ENCODE measurements at places on chromosomes 4 and X.

- no peak for DNase-seq
These were observed 15.5 kb downstream of the COX18 start for GRCh38 chr4:73053974-73054480.

DNA sequence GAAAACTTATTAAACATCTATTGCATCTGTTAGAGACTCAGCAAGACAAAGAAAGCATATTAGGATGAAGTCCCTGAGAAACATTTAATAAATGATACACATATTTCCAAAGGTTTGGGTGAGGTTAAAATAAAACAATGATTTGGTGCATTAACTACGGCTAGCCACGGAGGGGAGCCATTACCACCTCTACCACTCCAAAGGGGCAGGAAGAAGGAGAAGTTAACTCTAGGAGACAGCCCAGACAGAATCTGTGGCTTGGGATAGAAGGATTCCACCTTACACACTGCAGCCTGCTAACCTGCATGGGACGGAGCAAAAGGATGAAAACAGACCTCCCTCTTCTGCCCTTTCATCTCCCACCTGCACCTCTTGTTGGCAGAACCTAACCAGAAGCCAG is 189.1 kb upstream of the C1QTNF7 start:
- no peak for DNase-seq

GRCh38 chrX:17860811-17861488 is at the start of gene RAI2:
RAI2 (minus strand) TSS chrX:17861298; CDS start chrX:17802010, 59,288 bp downstream.
- DNase-seq: peak; percentile 24

GRCh38 chr4:1099684-1100335 is 13.6 kb downstream of the RNF212 start:
- no peak for DNase-seq

- DNase-seq: no peak
These were observed 792.3 kb upstream of the HS3ST1 start for GRCh38 chr4:12221031-12221430.

- DNase-seq: no peak
These were observed 179.3 kb upstream of the STS start for GRCh38 chrX:6968231-6968630.

GRCh38 chrX:3743801-3744439 is 30.5 kb upstream of the PRKX start:
- peak; percentile 4 for DNase-seq

DNA sequence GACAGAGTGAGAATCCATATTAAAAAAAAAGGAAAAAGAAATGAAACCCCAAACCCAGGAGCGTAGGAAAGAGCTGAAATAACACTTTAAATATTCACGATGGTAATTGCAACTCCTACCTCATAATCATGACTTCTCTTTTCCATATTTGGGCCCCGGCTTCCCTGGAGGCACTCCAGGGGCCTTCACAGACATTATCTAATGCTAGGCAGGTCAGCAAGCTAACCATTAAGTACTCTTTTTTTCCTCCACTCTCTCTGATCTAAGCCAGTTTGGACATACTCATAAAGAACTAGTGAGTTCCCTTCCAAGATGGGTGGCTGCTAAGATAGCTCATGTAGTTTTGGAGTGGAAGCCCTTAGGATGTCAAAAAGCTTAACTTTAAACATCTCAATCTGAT is 83.2 kb downstream of the SH3KBP1 start:
- no peak for DNase-seq

DNA sequence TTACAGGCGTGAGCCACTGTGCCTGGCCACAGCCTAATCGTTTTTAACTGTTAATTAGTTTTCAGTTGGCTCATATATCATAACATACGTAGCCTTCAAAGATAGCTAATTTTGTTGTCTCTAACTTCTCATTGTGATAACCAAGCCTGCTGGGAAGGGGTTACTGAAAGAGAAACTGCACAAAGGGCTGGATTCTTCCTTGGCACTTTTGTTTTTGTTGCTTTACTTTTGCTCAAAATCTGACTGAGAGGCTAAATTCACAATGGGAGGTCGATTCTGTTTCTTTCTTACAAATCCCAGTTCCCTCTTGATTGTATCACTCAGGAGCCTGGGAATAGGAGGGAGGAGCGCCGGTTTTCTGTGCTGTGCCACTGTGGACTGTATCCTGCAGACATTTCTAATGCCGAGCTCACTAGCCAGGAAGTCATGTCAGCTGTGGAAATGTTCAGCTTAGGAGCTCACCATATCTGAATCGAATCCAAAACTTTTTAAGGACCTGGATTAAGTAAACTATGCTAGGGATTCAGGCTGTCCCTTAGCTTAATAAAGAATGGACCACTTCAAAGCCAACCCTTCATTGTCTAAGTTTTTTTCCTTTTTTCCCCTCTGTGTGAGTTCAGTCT is 120.5 kb upstream of the FAT1 start:
- DNase-seq: no peak

GRCh38 chr4:107809210-107809609 is 15.5 kb upstream of the SGMS2 start:
- DNase-seq: no peak

- DNase-seq: no peak
These were observed 7.8 kb downstream of the HMGB3 start for GRCh38 chrX:150990910-150991309.

GRCh38 chr4:45946699-45947098 is 177.2 kb downstream of the GABRG1 start:
- DNase-seq: no peak

DNA sequence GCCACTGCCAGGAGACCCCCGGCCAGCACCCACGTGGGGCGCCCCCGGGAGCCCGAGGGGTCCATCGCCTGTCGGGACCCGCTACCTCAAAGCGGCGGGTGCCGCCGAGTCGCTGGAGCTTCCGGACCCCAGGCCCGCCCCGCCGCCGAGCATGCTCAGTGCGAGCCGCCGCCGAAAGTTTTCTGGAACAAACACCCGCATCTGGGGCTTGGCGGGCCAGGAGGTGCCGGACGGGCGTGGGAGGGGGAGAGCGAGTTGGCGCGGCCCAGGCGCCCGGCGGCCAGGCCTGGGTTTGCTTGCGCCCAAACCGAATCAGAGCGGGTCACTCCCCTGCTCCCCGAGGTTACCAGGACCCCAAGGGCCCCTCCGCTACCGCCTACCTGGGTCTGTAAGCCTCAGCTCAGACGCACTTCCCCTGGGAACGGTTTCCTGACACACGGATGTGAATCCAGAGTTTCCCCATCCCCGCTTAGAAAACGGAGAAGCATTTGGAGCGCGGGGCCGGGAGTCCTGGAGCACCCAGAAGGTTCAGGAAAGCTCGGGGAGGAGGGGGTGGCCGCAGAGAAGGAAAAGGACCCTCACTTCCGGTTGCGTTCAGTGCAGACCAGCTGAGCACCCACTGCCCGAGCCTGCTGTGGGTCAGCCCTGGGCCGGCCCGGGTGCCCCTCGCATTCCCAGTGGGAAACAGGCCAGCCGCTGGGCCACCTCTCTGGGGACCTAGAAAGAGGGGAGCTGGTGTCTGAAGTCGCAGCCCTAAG is at the start of gene EVC2:
TSS of gene EVC2 (minus strand) at position 111 of the 758 bp plus-strand sequence. CDS start at position 65, 46 bp downstream.
- DNase-seq: no peak

DNA sequence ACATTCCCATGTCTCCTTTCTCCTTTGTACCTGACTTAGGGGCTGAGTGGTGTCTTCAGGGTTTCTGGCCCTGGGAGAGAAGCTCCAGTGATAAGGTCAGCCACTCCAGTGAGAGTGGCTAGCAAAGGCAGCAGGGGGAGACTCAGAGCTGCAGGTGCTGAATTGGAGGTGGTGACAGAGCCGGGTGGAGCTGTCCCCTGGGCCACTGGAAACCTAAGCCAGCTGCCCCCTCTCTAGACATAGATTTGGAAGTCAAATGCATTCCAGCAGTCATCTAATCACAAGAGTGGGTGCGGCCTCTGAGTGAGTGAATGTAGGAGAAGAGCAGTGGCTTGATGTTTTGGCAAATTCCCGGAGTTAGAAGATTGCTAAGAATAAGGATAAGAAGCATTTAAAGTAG is 28.5 kb downstream of the TRIM2 start:
- no peak for DNase-seq

DNA sequence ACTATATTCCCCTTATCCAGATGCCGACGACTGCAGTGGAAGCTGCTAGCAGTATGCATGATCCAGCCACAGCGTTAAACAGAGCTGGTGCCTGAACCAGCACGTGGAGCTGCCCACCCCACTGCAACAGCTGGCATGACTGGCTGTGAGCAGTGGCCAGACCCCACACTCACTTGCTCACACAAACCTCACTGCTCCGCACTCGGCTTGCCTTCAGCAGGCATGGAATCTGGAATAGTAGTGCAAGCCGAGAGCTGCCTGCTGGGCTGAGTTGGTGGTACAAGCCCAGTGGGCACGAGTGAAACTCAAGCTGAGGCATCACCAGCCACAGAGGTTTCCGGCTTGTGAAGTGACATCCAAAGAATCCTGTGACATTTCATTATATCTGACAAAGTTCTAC is 1197.6 kb downstream of the FAM133A start:
- DNase-seq: no peak

DNA sequence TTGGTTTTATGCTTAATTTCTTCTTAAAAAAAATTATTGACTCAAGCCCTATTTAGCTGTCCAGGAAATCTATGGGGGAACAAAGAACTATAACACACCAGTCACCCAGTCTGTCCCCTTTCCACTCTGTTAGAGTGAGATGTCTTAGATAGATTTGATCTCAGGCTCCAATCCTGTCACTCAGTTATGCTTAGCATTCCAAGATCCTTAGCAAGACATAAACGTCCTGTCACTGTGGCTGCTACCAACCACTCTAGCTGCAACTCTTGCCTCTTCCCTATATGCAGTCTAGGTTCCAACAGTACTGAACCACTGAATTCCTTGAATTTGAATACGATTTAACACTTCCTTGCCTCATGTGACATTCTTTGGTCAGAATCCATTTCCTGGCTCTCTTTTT is 241.9 kb upstream of the NWD2 start:
- no peak for DNase-seq

- DNase-seq: no peak
These were observed 13.7 kb downstream of the BCORL1 start for GRCh38 chrX:129996120-129996519.

DNA sequence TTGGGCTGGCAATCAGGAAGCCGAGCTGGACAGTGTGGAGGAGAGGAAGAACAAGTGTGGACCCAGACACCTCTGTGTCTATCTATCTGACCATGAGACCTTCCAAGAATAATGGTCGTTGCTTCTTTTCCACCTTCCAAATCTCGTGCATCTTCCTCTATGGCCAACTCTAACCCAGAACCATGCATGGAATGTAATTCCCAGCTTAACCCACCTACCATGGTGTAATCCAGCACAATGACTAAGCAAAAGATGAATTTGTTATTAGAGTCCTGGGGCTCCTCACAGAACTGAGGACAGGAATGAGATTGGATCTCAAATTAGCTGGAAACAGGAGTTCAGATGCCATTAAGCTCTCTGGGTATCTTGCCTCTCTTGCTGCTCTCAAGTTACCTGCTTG is 17.4 kb upstream of the TMEM184C start:
- DNase-seq: no peak

- no peak for DNase-seq
These were observed 86.3 kb downstream of the C4orf51 start for GRCh38 chr4:145766273-145766672.

DNA sequence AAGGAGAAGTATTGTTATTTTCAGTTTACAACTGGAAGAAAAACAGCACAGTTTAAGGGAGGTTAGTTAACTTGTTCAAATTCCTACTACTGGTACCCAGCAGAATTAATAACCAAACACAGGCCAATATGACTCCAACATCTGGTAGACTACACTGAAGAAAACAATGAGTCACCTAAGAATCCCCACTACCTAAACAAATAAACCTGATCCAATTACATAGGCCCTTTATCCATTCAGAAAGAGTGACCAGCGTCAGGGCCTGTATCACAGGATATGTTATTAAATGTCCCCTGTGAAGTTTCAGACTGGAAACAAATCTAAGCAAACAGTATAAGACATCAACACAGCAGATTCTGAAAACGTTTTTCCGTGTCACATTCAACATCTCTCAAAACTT is 492.5 kb upstream of the INTU start:
- DNase-seq: no peak

DNA sequence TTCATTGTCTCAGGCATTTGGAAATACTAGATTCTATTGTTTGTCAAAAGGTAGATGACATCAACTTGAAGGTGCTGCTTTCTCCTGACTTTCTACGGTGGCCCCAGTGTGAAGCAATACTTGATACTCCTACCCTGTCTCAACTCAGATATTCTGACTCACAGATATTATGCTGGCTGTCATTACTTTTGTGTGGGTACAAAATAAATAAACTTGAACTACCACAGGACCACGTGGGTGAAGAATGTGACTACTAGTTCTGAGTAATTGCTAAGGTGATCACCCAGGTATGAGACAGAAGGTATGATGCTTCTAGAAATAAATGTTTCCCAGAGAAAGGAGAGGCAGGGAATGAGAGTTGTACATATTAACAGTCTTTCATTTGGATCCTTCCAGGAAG is 275.3 kb upstream of the SPOCK3 start:
- no peak for DNase-seq

GRCh38 chrX:54281676-54282075 is 76.2 kb downstream of the WNK3 start:
- DNase-seq: no peak

GRCh38 chrX:7390441-7390840 is 242.5 kb upstream of the PUDP start:
- no peak for DNase-seq

DNA sequence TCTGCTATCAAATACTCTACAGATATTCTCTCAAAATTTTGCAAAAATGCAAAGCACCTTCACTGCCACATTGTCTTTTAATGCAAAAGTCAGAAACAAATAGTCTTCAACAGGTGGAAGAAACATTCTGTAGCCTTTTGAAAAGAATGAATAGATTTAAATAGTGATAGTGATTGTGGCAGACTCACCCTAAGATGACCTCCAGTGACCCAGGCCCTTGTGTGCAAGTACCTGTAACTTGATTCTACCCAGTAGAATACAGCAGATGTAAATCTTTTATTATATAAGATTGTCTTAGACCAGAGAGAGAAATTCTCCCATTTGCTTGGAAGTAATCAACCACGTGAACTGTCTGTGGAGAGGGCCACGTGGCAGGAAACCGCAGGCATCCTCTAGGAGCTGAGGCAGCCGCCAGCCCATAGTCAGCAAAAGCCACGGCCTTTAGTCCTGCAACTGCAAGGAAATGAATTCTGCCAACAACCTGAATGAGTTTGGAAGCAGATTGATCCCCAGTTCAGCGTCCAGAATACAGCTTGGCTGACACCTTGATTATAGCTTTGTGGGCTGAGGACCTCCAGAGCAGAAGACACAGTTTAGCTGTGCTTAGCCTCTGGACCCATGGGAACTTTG is 272.5 kb downstream of the ARHGAP10 start:
- DNase-seq: no peak

DNA sequence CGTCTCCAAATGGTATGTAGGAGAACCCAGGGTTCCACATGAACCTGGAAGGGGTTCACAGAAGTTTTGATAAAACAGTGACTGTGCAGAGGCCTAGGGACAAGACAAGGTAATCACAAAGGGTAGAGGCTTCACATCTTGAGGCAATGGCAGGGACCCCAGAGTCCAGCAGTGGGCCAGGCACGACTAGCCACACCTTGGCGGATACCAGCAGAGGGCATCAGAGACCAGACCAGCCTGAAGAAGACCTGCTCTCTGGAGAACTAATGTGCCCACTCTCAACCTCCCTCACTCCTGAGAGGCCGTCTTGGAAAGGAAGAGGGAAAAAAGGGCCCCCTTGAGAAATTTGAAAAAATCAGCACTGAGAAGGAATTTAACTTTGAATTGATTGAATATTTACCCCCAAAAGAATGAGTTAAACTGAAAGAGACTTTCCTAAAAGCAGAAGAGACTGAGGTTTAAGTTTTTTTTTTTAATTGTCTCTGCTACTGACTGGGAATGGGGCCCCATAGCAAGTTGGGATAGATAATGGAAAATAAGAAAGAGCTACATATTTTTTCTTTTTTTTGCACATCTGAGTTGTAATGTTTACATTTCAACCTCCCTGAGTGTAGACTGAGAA is 243.8 kb upstream of the JADE1 start:
- DNase-seq: peak; percentile 24

Measured in stimulated activated naive CD8-positive, alpha-beta T cell treated with anti-CD3 and anti-CD28 coated beads, Interleukin-15, amount 100 ng/mL, for 72 hours (primary cell).